ENCODE measurements at places on chromosomes 12 and 14.

- DNase-seq: no peak
Measured at GRCh38 chr14:60807971-60808370, 73.4 kb downstream of the MNAT1 start.

DNA sequence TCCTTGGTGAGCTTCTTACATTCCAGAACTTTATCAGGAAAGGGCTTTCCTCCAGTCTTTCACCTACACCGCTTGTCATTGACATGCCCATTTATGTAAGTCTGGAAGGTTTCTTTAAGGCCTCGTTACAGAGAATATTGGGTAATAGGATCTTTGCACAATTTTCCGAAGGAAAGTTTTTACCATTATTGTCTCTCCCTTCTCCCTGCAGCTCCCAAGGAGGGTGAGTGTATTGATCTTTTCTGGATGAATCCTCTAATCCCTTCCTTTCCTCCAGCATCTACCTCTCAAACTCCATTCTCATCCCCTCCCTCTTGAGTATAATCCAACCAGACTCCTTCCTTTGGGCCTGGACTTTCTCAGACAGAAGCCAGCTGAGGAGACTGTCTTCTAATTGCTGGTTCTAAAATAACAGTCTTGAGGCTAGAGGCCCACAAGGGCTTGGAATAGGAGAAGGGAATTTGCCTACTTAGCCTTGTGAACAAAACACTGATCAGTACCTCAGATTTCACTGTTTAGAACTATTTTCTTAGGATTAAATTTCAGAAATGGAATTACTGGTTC lies 21.8 kb downstream of the WNK1 start:
- DNase-seq: no peak

DNA sequence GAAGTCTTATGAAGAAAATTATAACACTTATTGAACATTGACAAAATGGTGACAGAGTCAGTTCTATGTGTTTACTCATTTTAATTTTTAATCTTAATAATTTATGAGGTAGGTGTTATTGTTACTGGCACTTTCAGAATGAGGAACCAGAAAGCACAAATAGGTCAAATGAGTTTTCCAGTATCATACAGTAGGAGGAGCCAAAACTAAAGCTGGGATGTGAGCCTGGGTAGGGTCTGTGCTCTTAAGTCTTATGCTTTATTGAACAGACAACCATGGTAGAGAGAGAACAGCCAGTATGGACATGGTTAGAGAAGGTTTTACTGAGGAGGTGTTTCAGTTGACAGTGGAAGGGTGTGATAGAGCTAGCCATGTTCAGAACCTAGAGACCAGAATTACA lies 775.7 kb downstream of the TMTC2 start:
- DNase-seq: no peak

GRCh38 chr12:107983756-107984472 lies 145.2 kb upstream of the WSCD2 start:
- no peak for DNase-seq

DNA sequence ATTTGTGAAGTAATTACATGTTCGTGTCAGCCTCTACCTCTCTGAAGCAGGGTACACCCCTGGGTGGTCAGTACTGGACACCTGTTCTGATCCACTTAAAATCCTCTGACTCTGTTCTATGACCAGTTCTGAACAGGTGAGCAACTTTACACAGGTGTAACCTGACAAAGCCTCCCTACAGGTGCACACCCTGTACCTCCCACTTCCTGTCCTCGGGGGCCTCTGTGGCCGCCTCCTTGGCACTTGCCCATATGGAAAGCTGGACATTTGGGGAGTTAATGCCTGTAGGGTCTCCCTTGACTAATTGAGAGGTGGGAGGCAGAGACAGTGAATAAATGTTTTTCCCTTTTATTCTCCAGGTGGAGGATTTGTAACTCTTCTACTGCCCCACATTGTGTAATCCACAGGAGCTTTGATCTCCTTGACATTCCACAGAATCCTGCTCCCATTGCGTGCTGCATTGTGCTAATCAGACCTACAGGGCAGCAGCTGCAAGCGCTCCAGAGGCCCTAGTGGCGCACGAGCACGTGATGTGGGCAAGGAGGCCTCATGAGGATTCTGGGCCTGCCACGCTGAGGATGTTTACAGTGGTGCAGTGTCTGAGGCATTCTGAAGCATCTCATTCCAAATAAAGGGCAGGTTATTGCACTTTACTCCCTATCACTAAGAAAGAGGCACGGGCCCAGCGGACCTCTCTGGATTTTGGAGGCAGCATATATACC lies 45.8 kb upstream of the BATF start:
- DNase-seq: no peak

DNA sequence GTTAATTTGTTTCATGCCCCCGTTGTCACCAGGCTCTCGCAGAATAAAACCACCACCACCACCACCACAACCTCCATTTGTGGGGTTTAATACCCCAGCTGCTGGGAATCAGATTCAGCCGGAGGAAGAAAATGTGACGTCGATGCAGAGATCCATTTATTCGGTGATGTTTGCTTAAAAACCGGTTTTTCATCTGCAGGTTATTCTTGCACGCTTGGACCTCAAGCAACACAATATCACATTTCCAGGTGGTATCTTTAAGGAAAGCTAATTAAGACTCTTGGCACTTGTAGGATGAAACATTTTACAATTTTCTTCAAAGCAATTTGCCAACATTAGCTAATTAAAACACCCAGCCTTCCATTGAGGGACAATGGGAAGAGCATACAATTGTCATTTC lies 39.8 kb downstream of the SPRING1 start:
- DNase-seq: no peak

GRCh38 chr12:8637666-8638065 lies 25.0 kb downstream of the MFAP5 start:
- no peak for DNase-seq

GRCh38 chr14:76090616-76091391 lies 60.9 kb upstream of the GPATCH2L start:
- DNase-seq: peak; percentile 6

DNA sequence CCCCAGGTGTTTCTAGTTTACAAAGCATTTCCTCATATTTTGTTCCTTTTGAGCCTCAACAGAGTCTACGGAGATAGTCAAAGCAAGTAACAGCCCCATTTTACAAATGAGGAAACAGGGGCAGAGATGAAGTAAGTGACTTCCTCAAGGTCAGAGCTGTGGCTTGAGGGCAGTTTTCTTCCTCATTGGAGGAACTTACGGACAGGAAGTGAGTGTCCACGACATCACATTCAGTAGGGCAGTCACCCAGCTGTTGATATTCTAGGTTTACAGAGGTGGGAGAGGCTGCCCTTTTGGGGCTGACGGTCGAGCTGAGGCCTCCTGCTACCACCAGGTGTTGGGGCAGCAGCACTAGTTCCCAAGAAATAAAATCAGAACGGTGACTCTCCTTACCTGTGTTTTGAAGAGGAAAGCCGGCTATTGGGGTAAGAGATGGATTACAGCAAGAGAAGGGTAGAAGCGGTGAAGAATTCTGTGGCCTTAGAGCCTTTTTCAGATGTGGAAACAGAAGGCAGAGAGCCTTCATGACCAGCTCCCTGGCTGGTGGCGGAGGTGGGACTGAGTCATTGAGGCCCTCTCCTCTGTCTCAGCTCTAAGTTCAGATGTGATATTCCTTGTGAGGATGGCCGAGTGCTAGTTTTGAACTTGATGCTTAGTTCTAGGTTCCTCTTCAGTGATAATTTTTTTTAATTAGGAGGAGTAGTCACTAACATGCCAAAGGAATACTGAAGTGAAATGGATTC lies 41.7 kb downstream of the SUSD6 start:
- DNase-seq: no peak

- no peak for DNase-seq
Measured at GRCh38 chr12:105334582-105334981, 4.1 kb downstream of the C12orf75 start.

GRCh38 chr12:125340791-125341190 lies 275.6 kb downstream of the AACS start:
- DNase-seq: peak; percentile 71

GRCh38 chr12:32558903-32559302 lies 120.2 kb upstream of the DNM1L start:
- DNase-seq: no peak

DNA sequence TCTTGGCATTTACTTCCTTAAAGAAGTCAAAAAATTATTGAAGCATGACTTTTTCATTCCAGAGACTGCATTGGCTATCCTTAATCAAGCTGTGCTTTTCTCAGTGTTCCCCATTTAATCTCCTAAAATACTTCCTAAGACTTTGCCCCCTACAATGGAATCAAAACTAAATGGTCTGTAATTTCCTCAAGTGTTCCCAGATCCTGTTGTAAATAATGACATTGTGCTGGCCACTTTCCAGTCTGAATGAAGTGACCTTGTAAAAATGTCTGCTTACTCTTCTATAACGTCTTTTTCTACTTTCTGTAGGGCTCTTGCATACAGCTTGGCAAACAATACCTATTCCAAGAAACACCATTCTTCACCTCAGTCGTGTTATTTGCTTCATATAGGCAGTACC lies 45.3 kb upstream of the MBIP start:
- no peak for DNase-seq

DNA sequence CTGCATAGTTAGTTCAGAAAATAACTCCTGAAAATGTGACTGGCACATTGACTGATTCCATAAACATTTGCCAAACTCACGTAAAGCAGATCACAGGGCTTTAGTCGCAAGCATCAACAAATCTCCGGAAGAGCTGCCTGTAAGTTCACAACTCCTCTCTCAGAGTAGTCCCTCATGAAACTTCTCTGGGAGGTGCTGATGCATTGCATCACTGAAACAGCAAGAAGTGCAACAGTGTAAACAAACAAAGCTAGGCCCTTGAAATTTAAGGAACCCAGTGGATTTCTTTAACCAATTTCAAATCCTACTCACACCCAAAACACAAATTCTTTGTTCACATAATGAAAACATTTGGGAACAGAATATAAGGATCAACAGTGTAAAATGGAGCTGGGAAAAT lies 1691.7 kb upstream of the FLRT2 start:
- no peak for DNase-seq

- no peak for DNase-seq
Measured at GRCh38 chr14:23177181-23177580, 6.3 kb downstream of the SLC7A8 start.

GRCh38 chr12:15393037-15393436 lies 70.7 kb downstream of the PTPRO start:
- DNase-seq: no peak

DNA sequence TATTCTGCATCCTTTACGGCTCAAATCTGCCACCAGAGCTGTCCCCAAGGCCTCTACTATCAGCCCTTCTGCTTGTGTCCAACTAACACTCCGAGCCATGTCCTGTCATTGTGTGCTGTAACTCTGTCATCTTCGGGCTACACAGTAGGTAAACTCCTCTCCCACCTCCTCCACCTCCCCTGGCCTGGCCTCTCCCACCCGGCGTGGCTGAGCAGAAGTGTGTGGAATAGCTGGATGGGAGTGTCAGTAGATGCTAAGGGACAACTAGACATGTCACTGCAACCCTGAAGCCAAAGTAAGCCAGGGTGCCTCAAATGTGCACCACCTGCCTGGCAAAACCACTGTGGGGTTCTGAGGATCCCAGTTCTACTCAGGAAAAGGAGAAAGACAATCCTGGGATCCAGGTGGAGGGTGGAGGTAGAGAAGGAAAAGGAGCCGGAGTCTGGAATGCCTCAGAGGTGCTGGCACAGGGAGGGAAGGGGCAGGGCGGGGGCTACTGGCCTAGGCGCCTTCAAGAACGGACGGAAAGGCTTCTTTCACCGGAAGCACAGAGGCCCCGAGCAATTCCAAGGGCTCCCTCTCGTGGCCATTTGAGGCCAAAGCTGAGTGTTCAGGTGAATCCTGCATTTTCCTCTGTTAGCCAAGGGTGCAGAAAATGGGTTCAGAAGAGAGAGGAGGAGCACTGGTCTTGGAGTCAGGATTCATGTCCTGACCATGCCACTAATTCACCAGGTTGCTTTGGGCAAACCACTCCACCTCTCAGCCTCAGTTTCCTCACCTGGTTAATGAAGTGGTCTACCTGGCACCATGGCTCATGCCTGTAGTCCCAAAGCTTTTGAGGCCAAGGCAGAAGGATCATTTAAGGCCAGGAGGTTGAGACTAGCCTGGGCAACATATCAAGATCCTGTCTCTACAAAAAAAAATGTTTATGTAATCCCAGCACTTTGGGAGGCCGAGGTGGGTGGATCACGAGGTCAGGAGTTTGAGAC lies 20.5 kb upstream of the FAM181A start:
- DNase-seq: no peak

GRCh38 chr14:86072116-86072894 lies 542.4 kb downstream of the FLRT2 start:
- DNase-seq: no peak

- no peak for DNase-seq
Measured at GRCh38 chr12:62846491-62846890, 88.5 kb downstream of the PPM1H start.

DNA sequence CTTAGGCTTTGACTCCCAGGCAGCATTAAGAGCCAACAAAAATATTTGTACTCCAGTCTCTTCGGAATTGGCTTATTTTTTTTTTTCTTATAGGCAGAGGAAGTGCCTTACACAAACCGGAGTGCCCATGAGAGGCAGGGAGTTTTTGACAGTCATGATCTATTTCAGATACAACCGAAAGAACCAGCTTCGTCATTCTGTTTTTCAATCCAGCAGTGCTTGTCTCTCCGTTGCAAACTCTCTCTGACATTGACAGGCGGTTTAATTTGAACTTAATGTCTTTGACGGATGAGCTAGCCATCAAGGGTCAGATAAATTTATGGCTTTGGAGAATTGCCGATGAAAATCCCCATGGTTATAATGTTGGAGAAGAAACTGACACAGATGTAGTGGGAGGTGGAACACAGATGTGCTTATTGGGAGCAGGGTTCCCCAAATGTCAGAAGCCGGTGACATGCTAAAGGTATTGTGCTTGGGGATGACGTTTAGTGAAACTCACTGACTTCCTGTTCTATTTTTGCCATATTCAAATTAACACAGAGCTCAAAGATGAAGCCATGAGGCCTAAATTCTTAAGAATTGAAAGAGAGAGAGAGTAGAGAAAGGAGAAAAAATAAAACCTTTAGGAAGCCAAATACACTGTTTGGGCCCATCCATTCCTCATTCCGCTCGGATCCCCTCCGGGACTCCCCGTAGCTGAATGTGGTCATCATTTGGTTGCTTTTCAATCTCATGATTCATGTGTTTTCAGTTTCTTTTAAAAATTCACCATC lies 59.7 kb downstream of the PLXNC1 start:
- DNase-seq: peak; percentile 38

DNA sequence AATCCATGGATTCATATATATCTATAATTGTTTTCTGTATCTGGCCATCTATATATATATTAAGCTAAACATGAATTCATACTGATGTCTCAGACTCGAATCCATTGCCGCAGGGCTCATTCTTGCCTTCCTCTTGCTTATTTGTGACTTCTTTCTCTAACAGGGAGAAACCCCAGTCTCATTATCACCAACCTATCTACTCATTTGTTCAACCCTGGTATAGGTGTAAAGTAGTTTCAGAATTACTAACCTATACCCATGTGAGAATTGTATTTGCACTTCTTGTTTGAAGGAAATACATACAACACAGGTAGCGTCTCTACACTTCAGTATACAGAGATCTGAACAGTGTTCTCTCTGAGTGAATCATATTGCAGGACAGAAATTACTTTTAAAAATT lies 77.7 kb downstream of the PTPN11 start:
- no peak for DNase-seq
